ENCODE measurements at places on chromosomes 1 and 21.

- no peak for DNase-seq
Measured at GRCh38 chr1:117673405-117673804, 67.6 kb downstream of the TENT5C start.

- DNase-seq = no peak
Measured at GRCh38 chr1:9657521-9658032, 6.0 kb downstream of the PIK3CD start.

DNA sequence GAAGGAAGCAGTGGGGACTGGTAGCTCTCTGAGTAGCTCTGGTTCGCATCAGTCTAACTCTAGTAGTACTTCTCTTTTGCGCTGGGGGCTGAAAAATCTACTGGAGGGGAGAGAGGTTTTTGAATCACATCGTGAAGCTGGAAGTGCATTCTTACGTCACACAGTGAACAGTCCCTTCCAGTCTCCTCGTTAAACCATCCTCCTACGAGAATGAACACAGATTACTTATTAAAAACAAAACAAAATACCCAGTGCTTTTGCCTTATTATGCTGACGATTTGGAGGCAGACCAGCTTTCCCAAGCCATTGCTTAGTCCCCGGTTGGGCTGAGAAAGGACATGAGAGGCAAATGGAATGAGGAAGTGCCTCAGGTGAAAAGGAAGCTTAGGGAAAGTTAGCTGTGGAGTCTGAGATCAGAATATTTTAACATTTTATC, 16.1 kb downstream of the HUNK start:
- DNase-seq = no peak

- DNase-seq = no peak
Measured at GRCh38 chr1:192108161-192108560, 50.1 kb upstream of the RGS18 start.

DNA sequence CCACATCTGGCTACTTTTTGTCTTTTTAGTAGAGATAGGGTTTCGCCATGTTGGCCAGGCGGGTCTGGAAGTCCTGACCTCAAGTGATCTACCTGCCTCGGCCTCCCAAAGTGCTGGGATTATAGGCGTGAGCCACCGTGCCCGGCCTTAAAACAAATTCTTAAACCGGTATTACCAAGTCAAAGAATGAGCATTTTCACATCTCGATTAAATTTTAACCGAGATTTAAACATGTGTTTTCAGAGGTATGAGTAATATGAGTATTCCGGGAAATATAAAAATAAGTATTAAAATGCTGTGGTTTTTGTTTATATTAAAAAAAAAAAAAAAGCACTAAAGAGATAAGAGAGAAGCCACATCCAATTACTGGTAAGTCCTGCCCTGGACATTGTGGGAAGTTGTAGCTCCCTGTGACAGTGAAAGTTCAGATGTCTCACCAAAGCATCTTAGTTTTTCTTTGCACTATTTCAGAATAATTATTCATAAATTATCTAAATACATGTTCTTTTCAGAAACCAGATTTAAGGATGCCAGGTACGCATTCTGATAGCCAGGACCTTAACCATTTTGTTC, 24.9 kb downstream of the ZNF281 start:
- no peak for DNase-seq

GRCh38 chr1:229694053-229694693, 68.1 kb downstream of the URB2 start:
- no peak for DNase-seq

GRCh38 chr1:113663165-113663951, 95.9 kb downstream of the PHTF1 start:
- DNase-seq = no peak

DNA sequence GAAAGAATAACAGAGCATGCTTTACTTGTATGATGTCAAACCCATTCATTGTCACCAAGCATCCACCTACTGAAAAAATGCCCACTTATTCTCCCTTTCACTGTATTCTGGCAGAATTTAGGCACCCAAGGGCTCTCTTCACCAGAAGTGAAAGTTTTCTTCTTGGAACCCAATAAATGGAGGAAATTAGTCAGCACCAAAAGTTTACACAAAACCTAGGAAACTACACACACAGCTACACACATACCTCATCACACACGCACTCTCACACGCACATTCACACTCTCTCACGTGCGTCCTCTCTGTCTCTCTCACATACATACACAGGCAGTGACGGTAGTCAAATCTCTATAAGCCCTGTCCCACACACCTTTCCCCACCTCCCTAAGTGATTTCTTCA, 37.6 kb downstream of the MCOLN2 start:
- DNase-seq = peak; percentile 24

DNA sequence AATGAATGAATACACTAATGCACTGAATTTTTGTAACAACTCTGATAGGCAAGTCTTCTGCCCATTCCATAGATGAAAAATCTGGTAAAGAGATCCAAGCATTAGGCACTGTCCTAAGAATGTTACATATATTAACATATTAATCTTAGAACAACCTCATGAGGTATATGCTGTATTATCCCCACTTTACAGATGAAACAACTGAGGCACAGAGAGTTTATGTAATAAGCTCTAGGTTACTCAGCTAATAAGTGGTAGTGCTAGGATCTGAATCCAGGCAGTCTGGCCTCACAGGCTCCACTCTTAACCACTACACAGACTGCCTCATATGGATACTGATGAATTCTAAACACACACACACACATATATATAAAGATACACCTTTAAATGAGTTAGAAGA, 52.8 kb downstream of the TRAF5 start:
- no peak for DNase-seq

- DNase-seq = no peak
Measured at GRCh38 chr1:112731451-112731850, 16.3 kb upstream of the PPM1J start.

GRCh38 chr1:60936163-60936562, 146.2 kb upstream of the NFIA start:
- DNase-seq = no peak

GRCh38 chr1:155305881-155306391, 2.7 kb upstream of the FDPS start:
- DNase-seq = no peak
